Activated CD4-positive, CD25-positive, alpha-beta regulatory T cell treated with anti-CD3 and anti-CD28 coated beads, Interleukin-2, amount 50 U/mL, for 16 hours (primary cell): ENCODE measurements at places on chromosomes 1 and 21.

DNA sequence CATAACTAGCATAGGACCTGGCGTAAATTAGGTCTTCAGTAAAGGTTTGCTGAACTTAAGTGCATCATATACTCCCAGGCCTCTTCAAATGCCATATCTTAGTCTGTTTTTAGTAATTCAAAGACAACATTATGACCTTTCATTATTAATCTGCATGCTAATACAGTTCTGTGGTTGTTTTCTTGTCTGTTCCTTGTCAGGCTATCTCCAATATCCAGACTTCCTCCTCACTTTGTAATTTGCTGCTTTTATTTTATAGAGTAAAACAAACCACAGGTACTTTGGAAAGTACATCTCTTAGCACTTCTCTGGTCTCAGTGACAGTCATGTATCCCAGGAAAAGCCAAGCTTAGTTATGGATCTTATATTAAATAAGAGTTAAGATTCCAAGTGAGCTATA is 65.1 kb upstream of the BMP8A start:
- DNase-seq, result no peak

DNA sequence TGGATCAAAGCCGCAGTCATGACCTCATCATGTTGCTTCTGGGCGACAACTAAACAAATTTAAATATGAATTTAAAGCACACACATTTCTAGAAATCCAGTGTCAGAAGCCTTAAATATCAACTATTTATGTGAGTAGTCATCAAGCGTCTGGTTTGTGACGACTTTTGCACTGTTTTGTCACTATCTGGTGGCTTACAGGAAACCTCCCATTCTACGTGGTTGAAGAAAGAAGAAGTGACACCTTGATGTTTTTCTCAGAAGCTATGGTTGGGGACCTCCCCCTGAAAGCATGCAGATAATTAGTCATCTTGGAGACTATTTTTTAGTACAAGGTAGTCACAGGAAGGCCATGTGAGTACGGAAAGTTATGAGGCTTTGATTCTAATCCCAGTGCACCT is 58.5 kb downstream of the TENT5C start:
- peak; percentile 55 for DNase-seq

DNA sequence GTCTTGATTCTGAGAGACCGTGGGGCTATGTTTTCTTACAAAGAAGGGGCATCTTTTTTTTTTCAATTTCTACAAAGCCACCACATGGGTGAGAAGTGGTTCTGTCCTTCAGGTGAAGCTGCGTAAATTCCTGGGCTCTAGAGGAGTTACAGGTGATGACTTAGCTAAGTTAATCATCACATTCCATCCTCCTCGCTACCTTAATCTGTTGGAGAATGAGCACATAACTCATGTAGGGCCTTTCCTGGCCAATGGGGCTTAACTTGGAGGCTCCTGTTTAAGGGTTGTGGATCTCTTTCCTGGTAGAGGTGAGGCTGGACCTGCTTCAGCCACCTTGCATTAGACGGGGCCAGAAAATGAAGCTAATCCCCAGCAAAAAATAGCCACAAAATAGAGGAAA is 19.9 kb downstream of the REG4 start:
- DNase-seq, result no peak

DNA sequence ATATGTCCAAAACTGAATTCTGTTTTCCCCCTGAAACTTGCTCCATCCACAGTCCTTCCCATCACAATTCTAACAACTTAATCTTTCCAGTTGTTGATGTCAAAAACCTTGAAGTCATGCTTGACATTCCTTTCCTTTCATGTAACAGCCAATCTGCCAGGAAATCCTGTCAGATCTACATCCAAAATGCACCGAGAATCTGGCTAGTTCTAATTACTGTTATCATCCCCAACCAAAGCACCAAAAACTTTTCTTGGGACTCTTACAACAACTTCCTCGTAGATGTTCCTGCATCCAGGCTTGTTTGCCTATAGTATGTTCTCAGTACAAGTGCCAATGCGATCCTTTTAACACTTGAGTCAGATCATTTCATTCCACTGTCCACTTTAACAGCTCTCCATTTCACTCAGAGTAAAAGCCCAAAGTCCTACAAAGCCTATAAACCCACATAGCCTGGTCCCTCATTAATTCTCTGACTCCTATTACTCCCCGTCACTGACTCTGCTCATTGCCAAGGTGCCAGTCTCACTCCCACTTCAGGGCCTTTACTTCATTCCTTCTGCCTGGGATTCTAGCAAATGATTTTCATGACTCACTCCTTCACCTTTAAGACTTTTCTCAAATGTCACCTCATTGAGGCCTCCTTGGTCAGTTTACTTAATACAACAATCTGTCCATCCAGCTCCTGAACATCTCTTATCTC is 493.2 kb upstream of the NFIA start:
- no peak for DNase-seq

DNA sequence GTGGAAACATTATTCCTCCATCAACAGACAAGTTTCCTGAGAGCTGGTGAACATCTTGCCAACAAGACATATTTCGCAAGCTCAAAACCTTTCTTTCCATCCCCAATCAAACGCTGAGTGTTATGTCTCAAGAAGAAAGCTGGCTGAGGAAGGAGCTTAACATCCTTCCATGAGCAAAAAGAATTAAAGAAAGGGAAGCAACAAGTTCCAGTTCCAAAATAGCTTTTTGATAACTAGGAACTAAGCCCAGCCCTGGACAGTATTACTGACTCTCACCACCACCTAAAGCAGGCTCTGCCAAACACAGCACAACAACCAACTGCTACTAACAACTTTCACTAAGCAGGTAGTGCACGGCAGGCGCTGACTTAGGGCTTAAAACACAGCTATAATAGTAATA is 50.2 kb downstream of the CAPZB start:
- DNase-seq, result no peak

DNA sequence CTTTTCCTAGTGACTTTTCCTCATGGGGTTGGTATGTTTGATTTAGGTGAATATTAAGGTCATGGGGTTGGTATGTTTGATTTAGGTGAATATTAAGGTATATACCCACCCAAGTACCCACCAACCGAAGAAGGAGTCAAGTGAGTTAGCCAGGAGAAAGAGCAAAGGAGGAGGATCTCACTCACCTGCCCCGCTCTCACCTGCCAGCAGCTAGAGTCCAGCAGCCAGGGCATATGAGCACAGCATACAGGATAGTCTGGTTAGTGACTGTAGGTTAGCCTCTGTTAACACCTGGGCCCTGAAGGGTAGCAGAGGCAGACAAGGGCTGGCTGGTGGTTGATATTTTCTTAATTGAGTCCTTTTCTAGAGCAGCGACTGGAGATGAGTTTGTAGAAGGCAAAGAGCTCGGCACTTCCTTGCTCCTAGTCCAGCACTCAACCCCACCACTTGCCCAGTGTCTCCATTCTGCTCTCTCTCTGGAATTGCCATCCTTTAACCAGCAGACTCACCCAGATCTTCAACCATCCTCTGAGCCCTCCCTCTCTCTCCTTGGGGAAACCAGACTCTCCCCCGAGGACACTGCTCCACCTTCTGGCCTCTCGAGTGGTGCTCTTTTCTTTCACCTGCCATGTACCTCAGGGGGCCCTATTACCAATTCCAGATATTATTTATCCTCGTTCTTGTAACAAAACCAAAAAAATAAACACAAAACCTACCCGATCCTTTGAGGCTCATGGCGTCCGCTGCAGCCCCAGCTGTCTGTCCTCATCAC is 16.3 kb upstream of the DESI2 start:
- DNase-seq, result no peak

- peak; percentile 7 for DNase-seq
These were observed 556 bp downstream of the WDR77 start for GRCh38 chr1:111448482-111448917.

- no peak for DNase-seq
These were observed 7.5 kb downstream of the TAF1A start for GRCh38 chr1:222582099-222582774.

DNA sequence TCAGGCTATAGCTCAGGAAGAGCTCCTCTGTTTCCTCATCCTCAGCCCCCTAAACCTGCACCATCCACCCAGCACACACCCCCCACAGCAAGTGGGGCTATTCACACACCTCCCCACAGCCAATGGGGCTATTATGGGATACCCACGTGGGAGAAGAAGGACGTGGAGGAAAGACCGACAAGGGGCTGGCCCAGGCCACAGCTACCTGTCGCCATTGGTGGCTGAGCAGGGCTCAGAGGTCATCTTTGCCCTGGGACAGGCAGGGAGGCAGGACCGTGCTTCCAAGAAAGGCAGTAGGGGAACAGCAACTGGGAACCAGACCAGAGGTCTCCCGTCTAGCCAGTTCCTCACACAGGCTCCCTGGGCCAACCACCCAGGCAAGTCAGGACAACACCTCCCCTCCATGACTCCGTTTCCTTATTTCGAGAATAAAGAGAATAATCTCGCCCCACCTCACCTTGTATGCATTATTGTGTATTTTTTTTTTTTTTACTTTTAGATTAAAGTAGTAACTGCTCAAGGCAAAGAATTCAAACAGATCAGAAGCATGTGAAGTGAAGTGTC is 92.3 kb upstream of the TARDBP start:
- no peak for DNase-seq

DNA sequence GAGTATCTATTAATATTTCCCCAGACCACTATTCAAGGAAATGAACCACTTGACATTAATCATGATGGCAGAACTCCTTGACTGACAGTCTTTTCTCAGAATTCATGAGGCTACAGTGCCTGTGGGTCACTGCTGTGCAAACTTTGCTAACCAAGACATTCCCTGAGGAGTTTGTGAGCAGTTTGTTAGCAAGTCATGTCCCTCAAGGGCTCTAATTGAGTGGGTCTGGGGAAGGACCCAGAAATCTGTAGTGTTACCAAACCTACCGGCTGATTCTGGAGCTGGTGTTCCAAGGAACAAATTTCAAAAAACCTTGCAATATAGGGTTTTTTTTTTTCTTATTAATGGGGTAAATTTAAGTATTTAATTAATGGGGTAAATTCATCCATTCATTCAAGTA is 103.2 kb upstream of the VANGL1 start:
- DNase-seq, result no peak

DNA sequence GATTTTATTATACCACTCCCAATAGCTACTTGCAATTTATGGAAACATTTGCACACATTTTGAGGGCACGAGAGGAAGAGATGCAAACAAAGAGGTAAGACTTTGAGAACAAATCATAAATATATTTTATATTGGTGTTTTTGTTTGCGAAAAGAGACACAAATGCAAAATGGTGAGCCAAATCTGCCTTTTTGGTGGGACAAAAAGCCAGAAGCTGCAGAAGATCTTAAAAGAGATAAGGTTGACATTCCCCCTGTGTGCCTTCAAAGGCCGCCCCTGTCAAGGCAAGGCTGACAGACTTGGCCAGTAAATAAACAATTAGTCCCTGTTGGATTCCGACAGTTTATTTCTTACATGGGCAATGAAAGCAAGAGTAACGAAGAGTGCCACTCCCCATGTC is 122.8 kb downstream of the LBR start:
- DNase-seq, result no peak

DNA sequence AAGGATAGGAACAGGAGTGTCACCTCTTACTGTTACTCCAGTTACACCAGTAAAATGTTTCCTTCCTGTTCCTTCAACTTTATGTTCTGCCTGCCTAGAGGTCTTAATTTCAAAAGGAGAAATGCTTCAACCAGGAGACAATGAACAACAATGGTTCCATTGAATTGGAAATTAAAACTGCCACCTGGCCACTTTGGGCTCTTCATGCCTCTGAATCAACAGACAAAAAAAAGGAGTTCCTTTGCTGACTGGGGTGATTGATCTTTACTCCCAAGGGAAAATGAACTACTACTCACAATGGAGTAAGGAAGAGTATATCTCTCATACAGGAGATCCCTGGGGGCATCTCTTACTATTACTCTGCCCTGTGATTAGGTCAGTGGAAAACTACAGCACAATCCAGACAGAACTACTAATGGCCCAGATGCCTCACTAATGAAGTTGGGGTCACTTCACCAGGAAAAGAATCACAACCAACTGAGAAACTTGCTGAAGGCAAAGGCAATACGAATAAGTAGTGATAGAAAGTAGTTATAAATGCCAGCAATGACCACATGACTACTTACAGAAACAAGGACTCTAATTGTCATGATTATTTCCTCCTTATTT is 76.6 kb upstream of the PRDX6 start:
- no peak for DNase-seq

DNA sequence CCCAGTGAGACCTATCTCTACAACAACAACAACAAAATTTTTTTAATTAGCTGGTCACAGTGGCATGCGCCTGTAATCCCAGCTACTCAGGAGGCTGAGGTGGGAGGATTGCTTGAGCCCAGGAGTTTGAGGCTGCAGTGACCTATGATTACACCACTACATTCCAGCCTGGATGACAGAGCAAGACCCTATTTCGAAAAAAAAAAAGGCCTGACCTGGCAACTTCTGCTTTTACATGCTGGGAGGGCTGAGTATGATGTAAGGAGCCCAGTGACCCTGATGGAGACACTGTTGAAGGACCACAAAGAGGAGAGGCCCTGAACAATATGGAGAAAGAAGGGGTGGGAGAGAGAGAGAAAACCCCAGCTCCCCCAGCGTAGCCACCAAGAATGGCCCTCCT is 9.2 kb upstream of the VPS26C start:
- no peak for DNase-seq

DNA sequence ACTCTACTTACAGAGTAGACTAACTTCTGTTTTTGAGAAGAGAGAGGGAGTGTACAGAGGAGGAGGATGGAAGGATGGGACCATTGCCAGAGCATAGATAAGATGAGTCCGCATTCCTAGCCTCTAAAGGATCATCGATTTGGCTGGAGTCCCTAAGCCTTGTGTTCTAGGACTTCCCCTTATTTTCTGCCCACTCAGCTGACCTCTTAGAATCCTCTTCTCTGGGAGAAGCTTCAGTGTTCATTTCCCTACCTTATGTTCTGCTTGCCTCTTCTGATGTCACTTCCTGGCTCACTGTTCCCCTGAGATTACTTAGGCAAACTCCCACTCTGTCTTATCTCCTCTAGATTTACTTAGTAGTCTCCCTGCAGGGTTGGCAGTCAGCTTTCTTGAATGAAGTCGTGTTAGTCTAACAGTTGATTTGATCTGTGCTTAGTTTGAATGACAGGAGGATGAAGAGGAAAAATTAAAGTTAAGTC is 156.7 kb downstream of the SYT2 start:
- DNase-seq, result no peak

GRCh38 chr1:116806245-116806644 is 52.0 kb downstream of the CD2 start:
- DNase-seq, result peak; percentile 38

DNA sequence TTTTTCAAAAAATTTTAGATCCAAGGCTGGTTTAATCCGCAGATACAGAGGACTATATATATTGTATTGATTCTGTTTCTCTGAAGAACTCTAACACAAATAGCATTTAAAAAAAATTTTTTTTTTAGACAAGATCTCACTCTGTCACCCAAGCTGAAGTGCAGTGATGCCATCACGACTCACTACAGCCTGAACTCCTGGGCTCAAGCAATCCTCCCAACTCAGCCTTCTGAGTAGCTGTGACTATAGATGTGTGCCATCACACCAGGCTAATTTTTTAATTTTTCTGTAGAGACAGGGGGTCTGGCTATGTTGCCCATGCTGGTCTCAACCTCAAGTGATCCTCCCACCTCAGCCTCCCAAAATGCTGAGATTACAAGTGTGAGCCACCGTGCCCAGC is 3.0 kb downstream of the ANKRD45 start:
- no peak for DNase-seq
